ENCODE measurements at places on chromosomes 3 and 15.

DNA sequence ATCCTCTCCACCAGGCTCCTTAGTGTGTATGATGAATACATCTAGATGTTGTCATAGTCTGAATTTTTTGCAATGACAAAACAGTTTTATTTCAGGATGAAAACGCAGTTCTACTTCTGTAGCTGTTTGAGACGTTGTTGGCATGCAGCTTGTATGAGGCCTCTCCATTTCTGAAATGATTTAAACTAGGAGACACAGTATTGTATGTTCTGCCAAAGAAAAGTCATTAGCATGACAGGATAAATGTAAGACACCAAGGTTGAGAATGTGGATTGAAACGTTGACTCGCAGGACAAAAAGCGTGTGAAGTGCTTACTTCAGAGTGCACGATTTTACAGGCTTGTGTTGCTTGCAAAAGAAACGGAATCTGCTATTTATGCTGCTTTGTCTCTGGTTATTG is 35.3 kb downstream of the ABHD17C start:
- no peak for DNase-seq

DNA sequence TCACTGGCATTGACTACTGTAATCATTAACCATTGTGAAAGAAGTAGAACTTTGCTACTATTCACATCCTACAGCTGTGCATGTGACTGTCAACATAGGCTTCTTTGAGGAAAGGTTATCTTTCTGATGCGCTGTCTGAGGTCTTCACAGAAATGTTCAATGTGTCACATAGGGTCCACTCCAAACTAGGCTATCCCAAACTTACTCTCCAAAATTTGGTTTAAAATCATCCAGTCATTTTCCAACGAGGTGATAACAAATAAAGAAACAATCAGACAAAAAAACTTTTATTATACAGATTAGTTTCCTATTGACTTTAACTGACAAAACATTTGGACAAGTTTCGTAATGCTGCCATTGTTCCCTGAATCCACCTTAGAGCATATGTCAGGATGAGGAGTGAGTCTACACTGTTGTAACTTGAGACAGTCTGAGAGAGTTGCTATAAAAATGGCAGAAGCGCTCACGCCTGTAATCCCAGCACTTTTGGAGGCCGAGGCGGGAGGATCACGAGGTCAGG is 511.6 kb downstream of the PLOD2 start:
- DNase-seq, result no peak

DNA sequence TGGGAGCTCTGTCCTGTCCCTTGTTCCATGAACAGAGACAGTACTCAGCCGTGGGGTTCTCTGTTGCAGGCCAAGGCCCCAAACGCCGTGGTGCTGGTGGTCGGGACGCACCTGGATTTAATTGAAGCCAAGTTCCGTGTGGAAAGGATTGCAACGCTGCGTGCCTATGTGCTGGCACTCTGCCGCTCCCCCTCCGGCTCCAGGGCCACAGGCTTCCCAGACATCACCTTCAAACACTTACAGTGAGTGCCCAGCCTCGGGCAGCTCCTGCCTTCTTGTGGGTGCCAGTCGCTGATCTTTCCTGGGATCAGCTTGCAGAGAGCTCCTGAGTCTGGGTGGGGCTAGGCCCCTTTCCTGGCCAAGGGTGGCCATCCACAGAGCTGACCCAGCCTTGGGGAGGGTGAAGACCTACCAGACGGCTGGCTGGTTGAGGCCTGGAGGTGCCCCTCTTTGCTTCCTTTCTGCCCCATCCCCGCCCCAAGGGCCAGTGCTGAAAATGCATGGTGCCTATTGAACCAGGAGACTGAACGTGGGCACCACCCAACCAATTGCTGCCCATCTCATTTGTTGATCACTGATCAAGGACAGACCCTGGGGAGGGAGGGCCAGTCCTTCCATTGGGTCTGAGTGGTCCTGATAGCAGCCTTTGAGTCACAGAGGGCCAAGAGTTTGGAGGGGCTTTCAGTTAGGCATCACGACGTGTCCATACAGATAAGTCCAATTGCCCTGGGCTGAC is 106.9 kb downstream of the LRRK1 start:
- DNase-seq, result no peak

- no peak for DNase-seq
Observed at GRCh38 chr15:70608144-70608543, 155.2 kb downstream of the UACA start.

GRCh38 chr15:75309711-75310110 is 26.2 kb upstream of the COMMD4 start:
- no peak for DNase-seq
